GDM1 (cell line): ENCODE measurements at places on chromosomes 6 and 20.
A peak's percentile ranks its signal among the peaks of the same experiment; 100 is the strongest.

GRCh38 chr6:100121854-100122609, 128.0 kb upstream of the MCHR2 start:
- no peak for DNase-seq

GRCh38 chr6:166639921-166640320, 12.9 kb upstream of the RPS6KA2 start:
- DNase-seq: no peak

- DNase-seq: no peak
Measured at GRCh38 chr20:39646874-39647413, 684.8 kb downstream of the DHX35 start.

- no peak for DNase-seq
Measured at GRCh38 chr6:121879149-121879548, 443.7 kb downstream of the GJA1 start.

- no peak for DNase-seq
Measured at GRCh38 chr6:157778719-157779118, 44.3 kb upstream of the SNX9 start.

DNA sequence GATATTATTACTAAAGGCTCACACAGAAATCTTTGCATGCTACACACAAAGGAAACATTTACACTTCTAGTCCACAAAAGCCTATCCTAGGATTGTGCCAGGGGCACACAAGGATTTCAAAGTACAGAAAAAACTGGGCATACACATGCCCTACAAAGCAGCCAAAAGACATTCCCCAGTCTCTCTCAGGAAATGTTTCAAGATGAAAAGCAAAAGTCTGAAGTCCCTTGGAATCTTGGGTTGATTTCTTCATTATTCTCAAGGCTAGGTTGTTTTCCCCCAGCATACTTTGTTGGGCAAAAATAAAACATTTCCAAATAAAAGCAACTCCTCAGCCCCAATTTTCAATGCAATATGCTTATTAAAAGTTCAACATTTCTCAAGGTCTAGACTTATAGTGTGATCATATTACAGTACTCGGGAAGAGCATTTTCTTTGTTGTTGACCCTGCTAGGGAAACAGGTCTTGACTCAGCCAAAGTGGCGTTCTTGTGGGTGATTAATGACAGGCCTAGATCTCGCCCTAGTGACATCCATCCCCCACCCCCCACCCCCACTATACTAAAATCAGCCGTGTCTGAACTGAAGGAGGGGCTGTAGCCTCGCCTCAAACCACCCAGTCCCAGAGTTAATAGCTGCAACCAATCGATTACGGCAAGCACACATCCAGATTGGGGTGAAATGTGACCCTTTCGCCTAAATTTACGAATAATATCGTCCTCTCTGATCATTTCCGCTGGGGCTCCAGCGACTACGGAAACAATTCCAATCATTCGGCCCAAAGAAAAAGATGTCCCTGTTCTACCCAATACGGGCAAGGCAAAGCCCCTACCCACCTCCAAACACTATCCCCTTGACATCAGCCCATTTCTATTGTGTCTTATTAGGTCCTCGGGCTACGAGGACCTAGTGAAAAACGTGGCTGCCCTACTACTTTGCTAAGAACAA, 1.4 kb downstream of the AKIRIN2 start:
- no peak for DNase-seq

- DNase-seq: no peak
Measured at GRCh38 chr6:22332711-22333110, 35.9 kb upstream of the PRL start.

DNA sequence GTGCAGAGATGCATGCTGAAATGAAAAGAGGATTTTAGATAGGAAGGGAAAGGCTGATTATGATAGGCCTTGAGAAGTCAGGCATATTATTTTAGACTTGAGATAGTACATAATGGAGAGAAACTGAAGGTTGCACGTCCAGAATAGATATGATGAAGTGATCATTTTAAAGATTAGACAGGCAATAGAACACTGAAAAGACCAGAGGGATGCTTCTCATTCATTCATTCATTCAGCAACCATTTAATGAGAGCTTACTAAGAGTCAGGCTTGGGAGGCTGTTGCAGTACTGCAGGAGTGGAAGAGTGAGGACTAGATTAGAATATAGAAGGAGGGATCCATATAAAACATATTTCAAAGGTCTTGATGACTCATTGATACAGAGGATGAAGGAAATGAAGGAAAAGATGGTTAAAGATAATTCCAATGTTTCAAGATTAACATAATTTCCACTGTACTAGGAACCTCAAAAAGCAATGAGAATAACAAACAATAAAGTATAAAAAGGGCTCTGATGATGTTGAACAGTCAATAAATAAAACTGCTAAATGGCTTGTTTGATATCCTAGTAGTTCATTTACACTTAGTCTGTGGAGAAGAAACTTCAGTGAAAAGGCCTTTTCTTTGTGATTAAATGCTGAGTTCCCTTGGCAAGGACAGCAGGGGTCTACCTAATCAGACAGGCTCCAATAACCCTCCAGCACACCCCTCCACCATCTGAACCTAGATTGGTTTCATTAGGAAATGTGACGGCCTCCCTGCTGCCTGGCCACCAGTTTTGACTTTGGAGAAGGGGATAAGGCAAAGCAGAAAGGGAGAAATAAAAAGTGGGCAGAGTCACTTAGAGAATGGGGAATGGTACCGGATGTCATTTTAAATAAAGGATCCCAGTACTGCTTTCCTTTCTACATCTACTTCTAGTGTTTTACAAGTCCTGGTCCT, 5.3 kb upstream of the FBXO9 start:
- DNase-seq: no peak

GRCh38 chr6:154485815-154486214, 24.7 kb downstream of the CNKSR3 start:
- no peak for DNase-seq

DNA sequence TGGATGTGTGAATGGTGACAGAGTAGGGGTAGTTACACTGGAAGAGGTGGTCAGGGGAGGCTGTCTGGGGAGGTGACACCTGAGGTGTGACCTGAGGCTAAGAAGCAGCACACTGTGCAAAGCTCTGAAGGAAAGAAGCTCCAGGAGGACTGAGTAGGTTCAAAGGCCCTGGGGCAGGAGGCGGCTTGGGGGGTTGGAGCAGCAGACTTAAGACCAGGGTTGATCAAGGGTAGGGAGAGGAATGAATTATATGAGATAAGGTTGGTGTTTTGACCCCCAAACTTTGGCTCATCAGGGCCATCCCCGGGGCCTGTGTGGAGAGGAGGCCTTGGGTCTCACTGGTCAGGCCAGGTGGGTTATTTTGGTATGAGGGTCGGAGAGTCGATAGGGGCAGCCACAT, 166.1 kb downstream of the GRM4 start:
- DNase-seq: no peak

DNA sequence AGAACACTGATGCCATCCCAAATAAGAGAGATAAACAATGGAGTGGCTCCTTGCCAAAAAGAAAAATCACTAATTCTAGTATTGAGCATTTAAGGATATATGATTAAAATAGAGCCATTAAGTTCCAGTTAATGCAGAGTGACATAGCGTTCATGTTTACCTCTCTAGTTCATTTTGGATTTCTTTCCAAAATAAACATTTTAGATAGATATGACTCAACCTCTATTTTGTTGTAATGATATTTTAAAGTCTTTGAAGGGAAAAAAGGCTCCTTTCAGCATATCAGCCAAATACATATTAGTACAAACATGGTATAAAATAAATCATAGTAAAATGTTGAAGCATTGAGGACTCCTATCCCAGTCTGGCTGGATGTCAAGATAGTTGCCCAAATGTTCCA, 33.4 kb downstream of the RWDD2A start:
- no peak for DNase-seq

DNA sequence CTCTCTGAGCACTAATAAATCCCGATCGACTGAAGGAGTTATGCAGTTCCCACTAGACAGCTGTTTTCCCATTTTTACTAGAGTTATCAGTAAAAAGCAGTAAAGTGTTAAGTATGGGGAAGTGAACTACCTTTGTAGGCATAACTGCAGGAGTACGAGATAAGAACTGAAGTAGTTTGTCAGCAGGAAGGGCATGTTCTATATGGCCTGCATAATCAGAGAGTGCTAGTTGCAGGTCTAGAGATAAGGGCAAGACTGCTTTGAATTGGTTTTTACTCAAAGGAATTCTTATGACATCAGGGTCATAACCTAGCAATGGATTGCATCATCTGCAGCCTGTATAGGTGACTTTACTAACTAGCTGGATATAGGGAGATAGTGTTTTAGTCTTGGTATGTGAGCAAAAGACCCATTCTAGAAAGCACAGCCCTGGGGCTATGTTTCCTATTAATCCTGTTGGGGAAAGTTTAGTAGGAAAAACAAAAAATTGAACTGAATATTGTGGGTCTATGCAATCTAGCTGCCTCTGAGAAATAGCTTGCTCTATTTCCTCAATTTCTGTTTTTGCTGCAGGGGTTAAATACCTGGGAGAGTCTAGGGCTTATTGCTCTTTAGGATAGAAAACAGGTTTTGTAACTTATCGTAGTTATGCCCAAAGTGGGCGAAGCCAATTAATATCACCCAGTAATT, 22.6 kb upstream of the CRISP1 start:
- DNase-seq: no peak

- DNase-seq: no peak
Measured at GRCh38 chr6:22078802-22079545, 217.9 kb downstream of the PRL start.

- no peak for DNase-seq
Measured at GRCh38 chr20:14030991-14031390, 35.7 kb downstream of the MACROD2 start.

- DNase-seq: no peak
Measured at GRCh38 chr20:41367393-41367695, 726 bp upstream of the EMILIN3 start.

DNA sequence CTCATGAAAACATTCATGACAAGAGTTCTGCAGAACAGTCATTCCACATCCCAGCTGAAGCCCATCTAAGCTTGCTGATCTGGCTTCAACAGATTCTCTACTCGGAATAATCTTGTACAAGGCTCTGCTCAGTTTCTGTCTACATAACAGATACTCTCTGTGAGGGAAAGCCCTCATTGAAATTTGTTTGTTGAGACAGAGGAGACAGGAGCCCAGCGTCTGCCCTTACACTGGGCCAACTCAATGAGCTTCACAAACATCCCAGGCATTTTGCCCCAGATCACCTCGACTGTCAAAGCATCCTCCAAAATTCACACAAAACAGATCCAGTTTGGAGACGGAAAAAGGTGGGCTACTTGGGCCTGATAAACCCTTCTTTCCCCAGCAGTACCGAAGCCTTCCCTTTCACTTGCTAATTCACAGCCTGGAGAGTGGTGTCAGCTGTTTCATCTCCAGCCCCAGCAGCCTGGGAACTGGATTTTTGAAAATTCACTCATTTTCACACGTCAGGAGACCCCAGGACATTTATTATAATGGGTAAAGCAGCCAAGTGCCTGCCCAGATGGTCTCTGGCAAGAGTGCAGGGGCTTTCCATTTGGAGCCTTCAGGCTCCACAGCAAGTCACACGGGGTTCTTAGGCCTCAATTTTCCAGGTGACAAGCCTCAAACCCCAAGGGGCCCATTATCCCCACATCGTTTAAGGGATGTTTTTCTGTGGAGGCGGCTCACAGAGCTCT, 7.3 kb downstream of the CCDC167 start:
- no peak for DNase-seq

- no peak for DNase-seq
Measured at GRCh38 chr6:16126861-16127260, 2.0 kb upstream of the MYLIP start.

- no peak for DNase-seq
Measured at GRCh38 chr20:9838035-9838377, 870 bp downstream of the PAK5 start.

DNA sequence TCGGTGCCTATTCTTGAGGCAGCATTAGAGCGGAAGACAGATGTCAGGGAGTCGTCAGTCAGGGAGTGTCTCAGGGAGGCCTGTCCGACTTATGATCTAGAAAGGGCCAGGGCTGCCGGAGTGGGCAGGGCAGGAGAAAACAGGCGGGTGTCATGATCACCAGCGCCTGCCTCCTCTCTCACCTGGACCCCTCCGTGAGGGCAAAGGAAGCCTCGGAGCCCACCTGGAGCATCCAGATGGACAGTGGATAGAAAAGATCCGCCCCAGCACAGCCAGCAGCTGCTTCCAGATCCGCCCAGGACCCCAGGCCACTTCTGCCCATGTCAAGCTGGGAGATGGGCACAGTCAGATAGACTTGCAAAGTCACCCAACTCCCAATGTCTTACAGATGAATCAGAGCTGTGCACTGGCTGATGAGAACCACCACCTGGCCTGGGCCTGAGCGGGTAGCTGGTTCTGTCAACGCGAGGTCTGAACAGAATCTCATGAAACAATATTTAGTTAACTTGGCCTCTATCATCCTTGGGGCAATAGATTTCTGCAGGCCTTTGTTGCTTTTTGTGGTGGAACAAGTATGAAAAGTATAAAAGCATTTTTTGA, 22.2 kb downstream of the PSMG4 start:
- no peak for DNase-seq

- DNase-seq: peak; percentile 31
Measured at GRCh38 chr6:27503436-27504030, 30.6 kb upstream of the ZNF184 start.

DNA sequence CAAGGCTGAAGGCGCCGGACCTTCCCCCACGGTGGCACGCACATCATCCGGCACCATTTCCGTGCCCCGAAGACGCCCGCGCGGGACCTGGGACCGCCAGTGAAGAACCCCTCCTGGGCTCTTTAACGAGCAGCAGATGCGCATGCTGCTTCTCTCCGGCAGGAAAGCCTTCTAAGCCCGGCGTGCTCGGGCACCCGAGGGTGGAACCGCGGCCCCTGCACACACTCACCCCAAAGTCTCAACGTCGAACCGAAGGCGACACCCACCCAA, 240 bp downstream of the FOXQ1 start:
- no peak for DNase-seq

DNA sequence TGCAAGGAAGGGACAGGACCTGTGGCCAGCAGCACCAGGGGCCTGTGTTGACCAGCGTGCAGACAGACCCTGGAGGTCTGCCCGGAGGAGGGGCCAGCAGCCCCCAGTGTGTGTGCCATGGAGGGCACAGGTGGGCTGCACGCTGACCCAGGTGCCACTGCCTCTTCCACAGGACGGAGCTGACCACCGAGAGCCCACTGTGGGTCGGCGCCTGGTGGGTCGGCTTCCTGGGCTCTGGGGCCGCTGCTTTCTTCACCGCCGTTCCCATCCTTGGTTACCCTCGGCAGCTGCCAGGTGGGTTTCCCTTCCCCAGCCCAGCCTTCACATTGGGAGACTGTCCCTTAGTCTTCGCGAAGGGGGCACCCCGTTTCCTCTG, 17.9 kb downstream of the SLCO4A1 start:
- DNase-seq: no peak

GRCh38 chr6:137536104-137536773, 42.0 kb upstream of the OLIG3 start:
- no peak for DNase-seq
